ENCODE measurements at places on chromosomes 11 and 22. TPM values are rescaled to one million over a fixed set of nuclear protein-coding genes. Genes with fewer than 3 reads are reported as not detected.

Gene TXN2
- polyA plus RNA-seq, result 85.9 TPM

DNA sequence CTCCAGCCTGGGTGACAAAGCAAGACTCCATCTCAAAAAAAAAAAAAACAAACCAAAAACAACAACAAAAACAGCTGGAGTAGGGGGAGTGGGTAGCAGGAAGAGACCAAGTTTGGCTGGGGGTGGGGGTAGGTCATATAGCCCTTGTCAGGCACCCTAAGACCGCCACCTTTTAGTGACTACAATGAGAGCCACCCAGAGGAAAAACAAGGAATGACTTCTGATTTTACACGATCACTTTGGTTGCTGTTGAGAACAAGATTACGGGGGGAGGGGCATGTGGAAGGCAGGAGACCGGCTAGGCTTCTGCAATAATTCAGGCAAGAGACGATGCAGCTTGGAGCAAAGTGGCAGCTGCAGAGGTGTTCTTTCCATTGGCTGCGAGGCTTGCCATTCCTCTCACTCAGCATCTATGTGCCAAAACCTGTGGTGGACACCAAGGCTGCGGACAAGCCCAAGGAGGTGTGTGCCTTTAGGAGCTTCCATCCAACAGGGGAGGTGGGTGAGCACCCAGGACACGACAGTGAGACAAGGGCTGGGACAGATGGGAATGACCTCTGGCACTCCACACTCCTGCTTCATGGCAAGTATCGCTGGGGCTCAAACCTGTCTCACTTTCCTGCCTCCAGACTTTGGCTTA lies 1.7 kb downstream of the RPS19BP1 start:
- H3K36me3 ChIP-seq, result peaks cover 34% of the 10 kb centered on the region
- no peak for DNase-seq
- H3K4me1 ChIP-seq, result peaks cover 48% of the 10 kb centered on the region
- no peaks in the 10 kb centered on the region for H3K27me3 ChIP-seq
- no peak overlapping the region for H3K27ac ChIP-seq

- no peak overlapping the region for H3K4me3 ChIP-seq
- H3K36me3 ChIP-seq, result no peaks in the 10 kb centered on the region
- H3K27me3 ChIP-seq, result no peaks in the 10 kb centered on the region
- H3K27ac ChIP-seq, result no peak overlapping the region
- H3K4me1 ChIP-seq, result no peaks in the 10 kb centered on the region
These were observed 44.6 kb upstream of the SPON1 start for GRCh38 chr11:13917904-13918303.

DNA sequence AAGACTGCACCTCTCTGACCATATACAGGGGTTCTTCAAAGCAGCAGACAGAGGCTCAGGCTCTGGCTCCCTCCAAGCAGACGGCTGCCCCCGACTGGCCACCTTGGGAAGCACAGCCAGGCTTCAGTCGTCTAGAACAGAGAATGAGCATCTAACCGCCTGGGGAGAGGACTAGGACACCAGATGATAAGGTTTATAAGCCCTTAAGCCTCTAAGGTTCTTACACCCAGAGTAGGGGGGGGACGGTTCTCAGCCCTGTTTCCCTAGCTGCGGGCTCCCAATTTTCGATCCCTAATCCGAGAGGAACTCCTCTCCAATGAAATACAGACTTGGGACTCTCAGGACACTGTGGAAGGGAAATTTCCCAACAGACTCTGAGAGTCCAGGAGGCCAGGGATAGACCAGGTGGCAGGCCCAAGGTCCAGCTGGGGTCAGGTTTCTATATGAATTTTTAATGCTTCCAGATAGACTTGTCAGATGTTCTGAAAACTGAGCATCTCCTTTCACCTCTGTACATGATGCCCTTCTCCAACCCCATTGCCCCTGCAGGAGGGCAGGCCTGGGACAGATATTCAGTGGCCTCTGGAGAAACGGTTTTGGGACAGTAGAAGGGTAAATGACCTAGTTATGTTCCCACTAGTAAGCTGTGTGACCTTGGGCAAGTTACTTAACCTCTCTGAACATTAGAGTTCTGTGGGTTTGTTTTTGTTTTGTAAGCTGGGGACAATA lies 20.2 kb downstream of the RTN4RL2 start:
- peaks cover 57% of the 10 kb centered on the region for H3K27me3 ChIP-seq
- DNase-seq, result no peak
- no peak overlapping the region for H3K27ac ChIP-seq
- H3K36me3 ChIP-seq, result peaks cover 9% of the 10 kb centered on the region
- peaks cover 18% of the 10 kb centered on the region for H3K4me1 ChIP-seq
- no peak overlapping the region for H3K4me3 ChIP-seq

- H3K27ac ChIP-seq, result no peak overlapping the region
- H3K4me1 ChIP-seq, result peaks cover 8% of the 10 kb centered on the region
- H3K36me3 ChIP-seq, result no peaks in the 10 kb centered on the region
These were observed 19.6 kb downstream of the PPFIBP2 start for GRCh38 chr11:7533199-7534041.

Gene RFPL1
- polyA plus RNA-seq, result 0.37 TPM

DNA sequence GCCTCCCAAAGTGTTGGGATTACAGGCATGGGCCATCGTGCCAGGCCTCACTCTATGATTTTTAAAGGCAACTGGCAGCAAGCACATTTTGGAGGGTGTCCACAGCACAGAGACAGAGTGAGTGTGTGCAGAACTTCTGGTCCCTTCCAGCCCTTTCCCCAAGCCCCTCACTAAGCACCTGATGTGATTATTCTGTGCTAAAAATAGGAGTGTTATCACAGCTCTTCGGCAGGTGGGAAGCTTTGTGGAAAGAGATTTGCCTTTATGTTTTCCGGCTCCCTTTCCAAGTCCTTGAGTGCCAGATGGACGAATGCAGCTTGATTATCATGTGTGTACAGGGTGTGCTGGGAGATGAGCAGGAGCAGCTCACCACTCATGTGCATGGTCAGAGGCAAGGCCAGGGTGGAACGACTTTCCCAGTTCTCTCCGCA lies 310.8 kb downstream of the DDX10 start:
- H3K4me3 ChIP-seq, result no peak overlapping the region
- H3K4me1 ChIP-seq, result no peaks in the 10 kb centered on the region
- no peak overlapping the region for H3K27ac ChIP-seq
- no peak for DNase-seq

DNA sequence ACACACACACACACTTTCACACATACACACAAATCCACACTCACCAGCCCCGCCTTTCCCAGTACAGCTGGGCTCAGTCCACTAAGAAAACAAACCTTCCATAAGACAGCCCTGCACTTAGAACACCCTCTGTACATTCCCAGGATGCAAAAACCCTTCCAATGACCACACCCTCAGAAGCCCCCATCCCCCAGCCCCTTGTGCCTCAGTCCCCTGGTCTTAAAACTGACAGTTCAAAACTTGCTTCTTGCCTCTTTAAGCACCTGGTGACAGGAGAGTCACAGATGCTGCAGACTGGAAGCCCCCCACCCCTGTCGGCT lies 23.0 kb downstream of the APLNR start:
- peaks cover 10% of the 10 kb centered on the region for H3K27me3 ChIP-seq
- H3K36me3 ChIP-seq, result no peaks in the 10 kb centered on the region
- H3K27ac ChIP-seq, result peak overlapping the region; percentile 45

- H3K4me1 ChIP-seq, result no peaks in the 10 kb centered on the region
- DNase-seq, result no peak
- no peak overlapping the region for H3K27ac ChIP-seq
- H3K36me3 ChIP-seq, result no peaks in the 10 kb centered on the region
These were observed 8.9 kb upstream of the MYBPC3 start for GRCh38 chr11:47361419-47361818.

GRCh38 chr11:118321386-118322082 lies 17.0 kb downstream of the CD3E start:
- peak overlapping the region; percentile 38 for H3K27ac ChIP-seq
- H3K36me3 ChIP-seq, result no peaks in the 10 kb centered on the region
- DNase-seq, result peak; percentile 69
- H3K4me3 ChIP-seq, result no peak overlapping the region

DNA sequence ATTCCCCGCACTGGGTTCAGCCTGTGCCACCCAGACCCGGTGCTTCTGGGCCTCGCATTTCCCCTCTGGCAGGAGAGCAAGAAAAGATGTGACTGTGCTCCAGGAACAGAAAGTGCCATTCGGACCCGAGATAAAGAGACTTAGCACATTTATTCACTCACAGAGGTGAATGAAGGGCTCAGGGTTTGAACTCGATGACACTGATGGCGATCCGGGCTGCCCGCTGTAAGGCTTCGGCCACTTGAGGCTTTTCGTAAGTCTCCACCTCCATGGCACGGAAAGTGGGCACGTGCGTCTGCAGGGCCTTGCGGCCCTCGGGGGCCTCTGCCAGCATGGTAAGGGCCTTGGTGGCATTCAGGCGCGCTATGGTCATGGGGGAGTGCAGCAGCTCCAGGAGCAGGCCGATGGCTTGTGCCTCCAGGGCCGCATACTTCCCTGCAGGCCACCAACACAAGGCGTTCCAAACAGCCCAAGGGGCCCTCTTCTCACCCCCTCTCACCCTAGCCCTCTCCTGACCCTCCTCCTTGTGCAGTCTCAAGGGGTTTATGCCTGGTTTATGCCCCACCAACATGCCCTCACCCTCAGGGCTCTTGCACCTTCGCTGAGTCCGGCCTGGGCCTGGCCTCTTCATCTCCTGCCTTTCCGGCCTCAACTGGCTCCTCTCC lies 10.9 kb upstream of the GNAZ start:
- no peak overlapping the region for H3K27ac ChIP-seq
- H3K4me1 ChIP-seq, result no peaks in the 10 kb centered on the region
- no peaks in the 10 kb centered on the region for H3K36me3 ChIP-seq
- no peaks in the 10 kb centered on the region for H3K27me3 ChIP-seq

DNA sequence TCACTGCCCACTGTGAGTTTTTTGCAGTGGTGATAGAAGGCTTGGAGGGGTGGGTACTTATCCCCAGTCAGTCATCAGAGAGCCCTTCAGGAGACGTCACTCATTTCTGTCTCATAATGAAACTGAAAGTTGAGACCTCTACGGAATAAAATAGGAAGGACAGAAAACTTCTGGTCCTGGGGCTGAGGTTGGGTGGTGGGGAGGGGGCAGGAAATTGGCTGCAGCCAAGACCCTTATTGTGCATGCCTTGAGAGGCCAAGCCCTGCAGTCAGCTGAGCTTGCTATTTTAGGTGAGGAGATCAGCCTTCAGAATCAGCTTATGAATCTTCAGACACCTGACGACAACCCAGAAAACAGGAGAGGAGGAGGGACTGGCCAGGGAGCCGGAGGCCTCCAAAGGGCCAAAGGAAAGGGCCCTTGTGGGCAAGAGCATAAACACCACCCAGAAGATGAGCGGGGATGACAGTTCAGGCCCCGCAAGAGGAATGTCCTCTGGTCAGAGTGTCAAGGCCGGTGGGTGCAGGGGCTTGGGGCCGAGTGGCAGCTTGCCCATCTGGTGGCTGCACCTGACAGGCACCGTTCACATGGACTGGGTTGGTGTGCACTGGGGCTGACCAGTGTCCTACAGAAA lies 17.9 kb upstream of the ADA2 start:
- DNase-seq, result no peak
- no peak overlapping the region for H3K4me3 ChIP-seq
- no peaks in the 10 kb centered on the region for H3K4me1 ChIP-seq
- H3K36me3 ChIP-seq, result no peaks in the 10 kb centered on the region

Gene TYR
- polyA plus RNA-seq, result not detected

DNA sequence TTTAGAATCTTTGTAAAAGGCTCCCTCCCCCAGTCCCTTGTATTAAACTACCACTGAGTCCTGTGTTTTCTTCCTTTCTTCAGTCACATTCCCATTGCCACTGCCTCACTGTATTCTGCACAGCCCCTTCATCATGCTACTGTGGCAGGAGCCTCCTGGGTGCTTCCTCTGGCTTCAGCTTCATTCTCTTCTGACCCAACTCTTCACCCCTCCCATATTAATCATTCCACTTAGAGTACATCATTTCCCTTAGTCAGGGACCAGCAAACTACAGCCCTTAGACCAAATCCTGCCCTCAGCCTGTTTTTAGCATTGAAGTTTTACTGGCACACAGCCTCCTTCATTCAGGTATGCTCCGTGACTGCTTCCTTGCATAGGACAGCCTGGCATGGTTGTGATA lies 127.7 kb upstream of the MTNR1B start:
- H3K27ac ChIP-seq, result no peak overlapping the region
- no peaks in the 10 kb centered on the region for H3K27me3 ChIP-seq
- H3K4me1 ChIP-seq, result peaks cover 5% of the 10 kb centered on the region
- H3K4me3 ChIP-seq, result no peak overlapping the region
- H3K36me3 ChIP-seq, result no peaks in the 10 kb centered on the region

GRCh38 chr11:32566517-32566916 lies 17.1 kb upstream of the EIF3M start:
- DNase-seq, result no peak
- no peak overlapping the region for H3K4me3 ChIP-seq
- H3K36me3 ChIP-seq, result no peaks in the 10 kb centered on the region
- H3K27me3 ChIP-seq, result peaks cover 5% of the 10 kb centered on the region
- H3K4me1 ChIP-seq, result no peaks in the 10 kb centered on the region

DNA sequence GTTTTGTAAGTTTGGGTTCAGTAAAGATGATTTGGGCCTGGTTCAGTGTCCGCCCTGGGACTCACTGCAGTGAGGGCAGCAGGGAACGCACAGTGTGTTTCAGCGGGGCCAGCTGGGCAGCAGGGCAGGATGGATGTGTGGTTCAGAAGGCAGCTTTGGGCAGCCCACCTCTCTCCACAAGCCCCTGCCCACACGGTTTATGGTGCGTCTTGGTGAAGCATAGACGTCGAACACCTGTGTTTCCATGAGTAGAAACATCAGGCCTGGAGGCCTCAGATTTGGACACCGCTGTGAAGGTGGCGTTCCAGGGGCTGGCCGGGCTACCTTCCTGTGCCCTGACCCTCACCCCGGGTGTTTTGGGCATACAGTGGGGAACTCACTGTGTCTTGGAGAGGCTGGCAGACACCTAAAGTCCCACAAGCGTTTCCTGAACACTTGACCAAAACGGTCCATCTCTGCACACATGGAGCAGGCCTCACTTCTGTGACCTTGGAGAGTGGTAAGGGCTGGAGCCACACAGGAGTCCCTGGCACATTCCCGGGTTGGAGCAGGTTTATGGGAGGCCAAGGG lies 59.0 kb downstream of the ST14 start:
- DNase-seq, result no peak
- peaks cover 7% of the 10 kb centered on the region for H3K36me3 ChIP-seq
- H3K4me1 ChIP-seq, result peaks cover 25% of the 10 kb centered on the region
- H3K4me3 ChIP-seq, result no peak overlapping the region
- no peaks in the 10 kb centered on the region for H3K27me3 ChIP-seq
- H3K27ac ChIP-seq, result no peak overlapping the region

GRCh38 chr11:117279711-117280376 lies 11.3 kb upstream of the BACE1-AS start:
- H3K27me3 ChIP-seq, result no peaks in the 10 kb centered on the region
- no peaks in the 10 kb centered on the region for H3K4me1 ChIP-seq
- peaks cover 32% of the 10 kb centered on the region for H3K36me3 ChIP-seq
- H3K4me3 ChIP-seq, result no peak overlapping the region
- no peak overlapping the region for H3K27ac ChIP-seq
- DNase-seq, result no peak

GRCh38 chr11:130449310-130449990 lies 1.0 kb downstream of the ADAMTS15 start:
- H3K4me1 ChIP-seq, result peaks cover 43% of the 10 kb centered on the region
- DNase-seq, result no peak
- peak overlapping the region; percentile 63 for H3K27ac ChIP-seq
- no peaks in the 10 kb centered on the region for H3K36me3 ChIP-seq

Gene CRYAB
- polyA plus RNA-seq, result 31.9 TPM
